ENCODE measurements at places on chromosomes 12 and 14. TPM values are rescaled to one million over a fixed set of nuclear protein-coding genes. Genes with fewer than 3 reads are reported as not detected.

- DNase-seq, result no peak
- H3K4me3 ChIP-seq, result peak overlapping the region; percentile 25
- peaks cover 27% of the 10 kb centered on the region for H3K4me1 ChIP-seq
- H3K36me3 ChIP-seq, result no peaks in the 10 kb centered on the region
- H3K27ac ChIP-seq, result no peak overlapping the region
Observed at GRCh38 chr12:47035484-47035883, 43.9 kb upstream of the PCED1B start.

DNA sequence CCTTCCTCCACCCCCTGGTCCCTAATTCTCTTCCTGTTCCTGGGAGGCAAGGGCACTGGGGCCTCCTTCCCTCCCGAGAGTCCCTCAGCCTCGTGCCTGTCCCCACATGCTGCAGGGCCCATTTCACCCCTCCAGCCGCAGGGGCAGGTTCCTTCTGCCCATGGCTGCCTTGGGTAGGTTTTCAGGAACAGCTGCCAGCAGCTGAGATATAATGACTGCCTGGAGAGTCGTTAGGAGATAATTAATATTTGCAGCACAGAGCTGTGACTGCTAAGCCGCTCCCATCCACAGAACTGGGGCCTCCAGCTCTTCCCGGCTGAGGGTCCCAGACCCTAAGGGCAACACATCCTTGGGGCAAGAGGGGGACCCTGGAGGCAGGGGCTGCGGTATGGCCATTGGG lies 211.9 kb upstream of the LHX5 start:
- no peaks in the 10 kb centered on the region for H3K4me1 ChIP-seq
- H3K27ac ChIP-seq, result no peak overlapping the region
- H3K36me3 ChIP-seq, result no peaks in the 10 kb centered on the region
- no peak overlapping the region for H3K4me3 ChIP-seq
- H3K27me3 ChIP-seq, result no peaks in the 10 kb centered on the region

Gene NRXN3
- not detected for total RNA-seq

GRCh38 chr12:98478606-98479005 lies 36.8 kb upstream of the TMPO start:
- H3K36me3 ChIP-seq, result no peaks in the 10 kb centered on the region
- H3K4me1 ChIP-seq, result no peaks in the 10 kb centered on the region
- H3K27ac ChIP-seq, result no peak overlapping the region

DNA sequence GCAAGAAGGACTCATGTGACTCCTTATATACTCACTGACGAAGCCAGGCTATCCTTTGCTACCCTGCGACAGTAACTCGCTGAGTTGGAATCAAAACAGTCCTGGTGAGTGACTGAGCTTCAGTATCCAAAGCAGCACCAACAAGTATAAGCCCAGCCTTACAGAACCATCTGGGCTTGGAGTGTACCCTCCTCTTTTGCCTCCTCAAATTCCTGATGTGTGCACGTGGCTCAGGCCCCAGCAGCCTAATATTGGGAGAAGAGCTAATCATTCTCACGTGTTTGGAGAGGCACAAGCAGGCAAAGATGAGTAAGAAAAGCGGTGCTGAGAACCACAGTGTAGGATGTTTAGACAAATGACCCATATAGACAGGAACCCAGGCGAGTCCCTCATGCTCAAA lies 34.4 kb downstream of the PPTC7 start:
- no peak for DNase-seq
- peak overlapping the region; percentile 7 for H3K27ac ChIP-seq
- H3K27me3 ChIP-seq, result no peaks in the 10 kb centered on the region

DNA sequence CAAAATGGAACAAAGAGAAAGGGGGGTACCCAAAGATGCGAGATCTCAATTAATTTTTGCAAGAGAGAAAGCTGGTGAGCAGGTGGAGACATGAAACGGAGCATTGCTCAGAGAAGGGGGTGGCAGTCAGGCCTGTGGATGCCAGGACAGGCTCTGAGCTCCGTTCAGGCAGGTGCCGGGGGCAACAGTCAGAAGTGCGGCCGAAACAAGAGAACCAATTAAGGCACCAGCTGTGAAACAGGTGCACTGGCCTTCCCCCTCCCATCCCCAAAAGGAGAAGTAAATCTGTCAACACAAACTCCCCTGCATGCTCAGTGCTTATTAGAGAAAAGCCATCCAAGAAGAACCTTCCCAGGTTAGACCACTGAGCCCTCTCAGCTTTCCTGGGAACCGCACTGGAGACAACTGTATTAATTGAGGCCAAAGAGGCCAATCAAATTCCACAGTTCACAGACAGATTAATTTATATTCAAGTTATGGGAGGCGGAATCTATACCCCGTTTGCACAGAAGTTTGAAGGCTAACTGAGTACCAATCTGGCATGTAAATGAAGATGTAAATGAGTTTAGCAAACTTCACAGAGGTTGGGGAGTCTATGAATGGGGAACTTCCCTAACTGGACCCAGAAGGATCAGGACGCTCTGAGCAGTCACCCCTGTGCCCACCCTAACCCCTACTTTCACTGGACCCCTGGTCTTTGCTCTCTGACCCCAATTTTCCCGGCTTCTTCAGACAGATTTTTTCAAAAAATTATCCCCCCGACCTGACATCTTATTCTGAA lies 20.9 kb downstream of the OAS2 start:
- no peak overlapping the region for H3K4me3 ChIP-seq
- no peaks in the 10 kb centered on the region for H3K27me3 ChIP-seq
- H3K36me3 ChIP-seq, result peaks cover 88% of the 10 kb centered on the region
- H3K4me1 ChIP-seq, result peaks cover 14% of the 10 kb centered on the region
- H3K27ac ChIP-seq, result no peak overlapping the region

GRCh38 chr14:106872611-106873446 lies 1346.4 kb downstream of the TMEM121 start:
- H3K36me3 ChIP-seq, result no peaks in the 10 kb centered on the region
- H3K27me3 ChIP-seq, result peaks cover 12% of the 10 kb centered on the region
- DNase-seq, result peak; percentile 78
- peaks cover 11% of the 10 kb centered on the region for H3K4me1 ChIP-seq

DNA sequence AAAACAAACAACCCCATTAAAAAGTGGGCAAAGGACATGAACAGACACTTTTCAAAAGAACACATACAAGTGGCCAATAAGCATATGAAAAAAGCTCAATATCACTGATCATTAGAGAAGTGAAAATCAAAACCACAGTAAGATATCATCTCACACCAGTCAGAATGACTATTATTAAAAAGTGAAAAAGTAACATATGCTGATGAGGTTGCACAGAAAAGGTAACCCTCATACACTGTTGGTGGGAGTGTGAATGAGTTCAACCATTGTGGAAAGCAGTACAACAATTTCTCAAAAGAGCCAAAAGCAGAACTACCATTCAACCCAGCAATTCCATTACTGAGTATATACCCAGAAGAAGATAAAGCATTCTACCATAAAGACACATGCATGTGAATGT lies 18.2 kb downstream of the PDE6H start:
- DNase-seq, result no peak
- no peaks in the 10 kb centered on the region for H3K36me3 ChIP-seq
- H3K4me3 ChIP-seq, result no peak overlapping the region
- peaks cover 47% of the 10 kb centered on the region for H3K4me1 ChIP-seq
- no peaks in the 10 kb centered on the region for H3K27me3 ChIP-seq
- no peak overlapping the region for H3K27ac ChIP-seq

DNA sequence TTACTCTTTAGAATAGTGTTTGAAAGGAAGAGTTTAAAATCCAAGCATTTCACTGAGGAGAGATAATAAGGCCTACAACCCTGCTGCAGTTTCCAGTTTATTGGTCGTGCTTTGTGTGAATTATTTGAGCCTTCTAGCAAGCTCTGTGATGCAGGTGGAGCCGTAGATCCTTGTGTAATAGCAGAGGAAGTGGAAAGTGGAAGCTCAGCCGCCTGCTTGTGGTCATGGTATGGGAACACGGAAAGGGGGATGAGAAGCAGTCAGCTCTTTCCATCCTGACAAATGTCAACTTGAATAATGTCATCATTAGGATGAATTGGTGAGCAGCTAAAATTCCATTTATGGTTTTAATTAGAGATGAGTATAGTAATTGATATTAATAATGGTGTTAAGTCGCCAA lies 29.1 kb downstream of the SYNE2 start:
- H3K4me3 ChIP-seq, result peak overlapping the region; percentile 48
- H3K27ac ChIP-seq, result no peak overlapping the region
- no peaks in the 10 kb centered on the region for H3K27me3 ChIP-seq
- H3K36me3 ChIP-seq, result no peaks in the 10 kb centered on the region

DNA sequence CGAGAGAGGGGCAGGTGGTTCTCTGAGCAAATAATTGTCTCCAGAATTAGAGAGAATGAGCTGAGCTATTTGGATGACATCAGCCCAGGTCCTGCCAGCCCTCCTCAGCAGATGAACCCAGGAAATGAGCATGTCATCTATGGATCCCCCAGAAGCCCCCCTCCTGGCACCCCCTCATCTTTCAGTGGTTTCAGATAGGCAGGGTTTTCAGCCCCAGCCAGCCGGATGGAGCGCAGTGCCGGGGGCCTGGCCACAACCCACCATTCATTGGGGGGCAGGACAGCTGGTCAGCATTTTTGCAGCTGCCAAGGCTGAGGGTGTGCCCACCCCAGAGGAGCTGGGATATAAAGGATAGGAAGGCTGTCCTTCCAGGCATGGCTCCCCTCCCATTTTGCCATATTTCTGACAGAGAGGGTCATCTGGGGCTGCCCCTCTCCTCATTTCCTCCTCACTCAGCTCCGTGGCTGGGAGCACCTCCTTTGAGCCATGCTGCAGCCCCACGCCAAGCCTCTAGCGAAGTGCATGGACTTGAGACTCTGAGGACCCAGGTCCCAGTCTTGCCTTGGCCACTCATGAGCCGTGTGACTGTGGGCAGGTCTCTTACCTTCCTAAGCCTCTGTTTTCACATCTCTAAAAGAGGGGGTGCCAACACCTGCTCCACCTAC lies 6.0 kb upstream of the KRT71 start:
- H3K4me3 ChIP-seq, result no peak overlapping the region
- H3K36me3 ChIP-seq, result no peaks in the 10 kb centered on the region
- H3K27me3 ChIP-seq, result peaks cover 3% of the 10 kb centered on the region
- H3K27ac ChIP-seq, result no peak overlapping the region
- peaks cover 7% of the 10 kb centered on the region for H3K4me1 ChIP-seq

DNA sequence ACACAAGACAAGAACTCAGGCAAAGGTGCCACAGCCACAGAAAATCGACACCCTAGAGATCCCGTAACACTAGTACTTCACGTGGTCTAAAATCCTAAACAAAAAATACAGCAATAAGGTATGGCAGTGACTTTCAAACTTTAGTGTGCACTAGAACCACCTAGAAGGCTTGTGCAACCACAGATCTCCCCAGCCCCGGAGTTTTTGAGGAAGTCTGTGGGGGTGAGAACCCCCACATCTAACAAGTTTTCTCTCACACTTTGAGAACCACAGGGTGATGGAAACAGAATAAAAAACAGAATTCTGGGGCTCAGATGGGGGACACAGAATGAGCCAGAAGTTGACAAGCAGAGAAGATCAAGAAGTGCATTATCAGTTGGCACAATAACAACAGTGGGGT lies 254.0 kb downstream of the ANO6 start:
- H3K4me1 ChIP-seq, result peaks cover 19% of the 10 kb centered on the region
- peak overlapping the region; percentile 37 for H3K27ac ChIP-seq
- peak overlapping the region; percentile 62 for H3K4me3 ChIP-seq
- no peak for DNase-seq
- H3K27me3 ChIP-seq, result no peaks in the 10 kb centered on the region
